Right lobe of liver (tissue), 6 donors: ENCODE measurements at places on chromosomes 1 and 21. TPM values are rescaled to one million over a fixed set of nuclear protein-coding genes. Genes with fewer than 3 reads are reported as not detected.

DNA sequence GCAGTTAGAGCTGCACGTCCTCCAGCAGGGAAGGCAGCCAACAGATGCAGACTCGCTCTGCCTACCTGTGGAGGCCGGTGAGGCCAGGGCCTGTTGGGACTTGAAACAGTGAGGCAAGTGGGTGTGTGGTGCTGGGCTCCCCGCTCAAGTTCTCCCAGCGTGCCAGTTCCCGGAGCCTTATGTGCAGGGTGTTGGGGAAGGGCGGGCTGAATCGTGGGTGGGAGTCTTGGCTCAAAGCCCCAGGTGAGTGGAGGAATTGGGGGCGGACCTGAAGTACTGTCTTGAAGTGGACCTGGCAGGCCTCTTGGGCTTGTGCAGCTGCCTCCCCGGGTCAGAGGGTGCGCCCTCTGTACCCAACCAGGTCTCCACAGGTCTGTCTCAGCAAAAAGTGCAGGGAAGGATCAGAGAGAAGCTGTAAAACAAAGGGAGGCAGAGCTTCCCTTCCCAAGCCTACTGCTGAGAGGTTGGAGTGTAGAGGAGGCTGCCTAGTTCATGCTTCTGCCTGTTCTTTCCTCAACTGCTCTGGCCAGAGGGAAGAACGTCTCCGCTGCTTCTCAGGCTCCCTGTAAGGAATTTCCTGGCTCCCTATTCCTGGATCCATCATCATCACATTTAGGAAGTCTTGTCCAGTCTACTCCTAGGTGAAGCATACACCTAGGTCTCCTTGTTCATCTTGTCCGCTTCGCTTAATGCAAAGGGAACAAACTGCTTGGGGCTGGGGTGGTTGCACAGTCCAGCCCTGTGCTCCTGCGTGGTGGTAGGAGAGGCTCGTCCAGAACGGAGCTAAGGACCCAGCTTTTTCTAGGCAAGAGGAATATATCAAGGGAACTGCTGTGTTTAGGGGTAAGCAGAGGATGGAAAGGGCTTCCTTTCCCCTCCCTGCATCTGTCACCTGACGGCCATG, 14.9 kb downstream of the UTP11 start:
- DNase-seq, result no peak
- no peak overlapping the region for H3K27ac ChIP-seq
- no peaks in the 10 kb centered on the region for H3K27me3 ChIP-seq
- no peaks in the 10 kb centered on the region for H3K4me1 ChIP-seq

DNA sequence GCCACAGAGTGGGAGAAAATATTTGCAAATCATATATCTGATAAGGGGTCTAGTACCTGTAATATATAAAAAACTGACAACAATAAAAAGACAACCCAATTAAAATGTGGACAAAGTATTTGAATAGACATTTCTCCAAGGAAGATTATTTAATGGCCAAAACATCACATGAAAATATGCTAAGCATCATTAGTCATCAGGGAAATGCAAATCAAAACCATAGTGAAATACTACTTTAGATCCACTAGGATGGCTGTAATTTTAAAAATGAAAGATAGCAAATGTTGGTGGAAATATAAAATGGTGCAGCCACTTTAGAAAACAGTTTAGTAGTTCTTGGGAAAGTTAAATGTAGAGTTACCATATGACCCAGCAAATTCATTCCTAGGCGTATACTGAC, 118.7 kb upstream of the KIF26B start:
- H3K4me1 ChIP-seq, result no peaks in the 10 kb centered on the region
- H3K27me3 ChIP-seq, result no peaks in the 10 kb centered on the region
- no peak overlapping the region for H3K27ac ChIP-seq
- DNase-seq, result no peak
- H3K36me3 ChIP-seq, result no peaks in the 10 kb centered on the region

- H3K27ac ChIP-seq, result no peak within 1 kb of the TSS
- H3K36me3 ChIP-seq, result no peaks in the 10 kb centered on the region
- no peaks in the 10 kb centered on the region for H3K4me1 ChIP-seq
- DNase-seq, result peak; percentile 85
- no peaks in the 10 kb centered on the region for H3K27me3 ChIP-seq
These were observed at the start of gene HPCAL4 for GRCh38 chr1:39691383-39692151. TSS of gene HPCAL4 (minus strand) at chr1:39691433. CDS start at chr1:39684603, 6,830 bp downstream.

DNA sequence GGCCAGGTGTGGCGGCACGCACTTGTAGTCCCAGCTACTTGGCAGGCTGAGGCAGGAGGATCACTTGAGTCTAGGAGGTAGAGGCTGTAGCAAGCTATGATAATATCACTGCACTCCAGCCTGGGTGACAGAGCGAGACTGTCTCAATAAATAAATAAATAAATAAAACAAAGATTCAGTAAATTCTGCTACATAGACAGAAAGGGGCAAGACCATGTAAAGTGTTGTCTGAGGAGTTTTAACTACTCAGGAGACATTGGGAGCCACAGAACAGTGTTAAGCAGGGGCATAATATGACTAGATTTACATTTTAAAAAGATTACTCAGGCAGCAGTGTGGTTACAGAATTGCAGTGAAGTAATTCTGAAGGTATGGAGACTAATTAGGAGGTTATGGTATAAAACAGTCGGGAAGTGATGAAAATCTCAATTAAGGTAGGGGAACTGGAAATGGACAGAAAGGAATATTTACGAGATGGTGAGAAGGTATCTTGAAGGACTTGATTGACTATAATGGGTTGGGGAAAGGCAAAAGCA, 94.7 kb downstream of the ATP1B1 start:
- H3K4me3 ChIP-seq, result no peak overlapping the region
- no peaks in the 10 kb centered on the region for H3K36me3 ChIP-seq
- no peak overlapping the region for H3K27ac ChIP-seq
- no peaks in the 10 kb centered on the region for H3K27me3 ChIP-seq
- DNase-seq, result no peak

DNA sequence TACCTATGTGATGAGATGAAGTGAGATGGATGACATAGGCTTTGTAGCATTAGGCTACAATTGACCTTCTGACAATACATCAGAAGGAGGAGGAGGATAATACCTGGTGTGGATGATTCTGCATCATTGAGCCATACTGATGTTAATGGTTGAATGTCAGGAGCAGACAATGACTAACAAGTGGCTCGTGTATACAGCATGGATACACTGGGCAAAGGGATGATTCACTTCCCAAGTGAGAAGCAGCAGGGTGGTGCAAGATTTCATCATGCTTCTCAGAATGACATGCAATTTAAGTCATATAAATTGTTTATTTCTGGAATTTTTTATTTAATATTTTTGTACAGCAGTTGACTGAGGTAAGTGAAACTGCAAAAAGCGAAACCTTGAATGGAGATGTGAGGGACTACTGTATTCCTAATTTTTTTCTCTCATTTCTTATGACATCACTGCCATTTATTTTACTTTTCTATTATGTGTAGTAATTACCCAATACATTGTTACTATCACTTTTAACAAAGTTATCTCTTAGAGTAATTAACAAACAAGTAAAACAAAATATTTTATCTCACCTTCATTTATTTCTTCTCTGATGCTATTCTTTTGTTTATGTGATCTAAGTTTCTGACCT, 34.4 kb upstream of the COP1 start:
- H3K4me3 ChIP-seq, result no peak overlapping the region
- no peaks in the 10 kb centered on the region for H3K36me3 ChIP-seq
- no peak overlapping the region for H3K27ac ChIP-seq
- no peaks in the 10 kb centered on the region for H3K27me3 ChIP-seq

DNA sequence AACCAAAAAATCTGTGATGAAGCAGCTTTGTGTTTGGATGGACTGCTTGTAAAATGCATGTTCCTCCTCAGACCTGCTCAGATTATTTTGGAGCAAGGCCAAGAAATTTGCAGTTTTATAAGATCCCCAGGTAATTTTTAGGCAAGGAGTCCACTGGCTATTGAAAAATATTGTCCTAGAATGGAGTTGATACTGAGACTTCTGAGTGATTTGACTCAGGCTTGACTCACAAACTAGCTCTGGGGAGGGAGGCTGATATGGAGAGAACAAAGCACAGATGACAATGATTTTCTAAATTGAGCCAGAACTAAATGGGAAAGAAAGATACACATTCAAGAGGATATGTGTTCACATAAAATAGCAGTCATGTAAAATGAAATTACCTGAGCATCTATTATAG, 36.7 kb downstream of the AGL start:
- no peaks in the 10 kb centered on the region for H3K4me1 ChIP-seq
- H3K36me3 ChIP-seq, result peaks cover 51% of the 10 kb centered on the region
- no peak overlapping the region for H3K4me3 ChIP-seq
- H3K27ac ChIP-seq, result no peak overlapping the region
- H3K27me3 ChIP-seq, result no peaks in the 10 kb centered on the region

DNA sequence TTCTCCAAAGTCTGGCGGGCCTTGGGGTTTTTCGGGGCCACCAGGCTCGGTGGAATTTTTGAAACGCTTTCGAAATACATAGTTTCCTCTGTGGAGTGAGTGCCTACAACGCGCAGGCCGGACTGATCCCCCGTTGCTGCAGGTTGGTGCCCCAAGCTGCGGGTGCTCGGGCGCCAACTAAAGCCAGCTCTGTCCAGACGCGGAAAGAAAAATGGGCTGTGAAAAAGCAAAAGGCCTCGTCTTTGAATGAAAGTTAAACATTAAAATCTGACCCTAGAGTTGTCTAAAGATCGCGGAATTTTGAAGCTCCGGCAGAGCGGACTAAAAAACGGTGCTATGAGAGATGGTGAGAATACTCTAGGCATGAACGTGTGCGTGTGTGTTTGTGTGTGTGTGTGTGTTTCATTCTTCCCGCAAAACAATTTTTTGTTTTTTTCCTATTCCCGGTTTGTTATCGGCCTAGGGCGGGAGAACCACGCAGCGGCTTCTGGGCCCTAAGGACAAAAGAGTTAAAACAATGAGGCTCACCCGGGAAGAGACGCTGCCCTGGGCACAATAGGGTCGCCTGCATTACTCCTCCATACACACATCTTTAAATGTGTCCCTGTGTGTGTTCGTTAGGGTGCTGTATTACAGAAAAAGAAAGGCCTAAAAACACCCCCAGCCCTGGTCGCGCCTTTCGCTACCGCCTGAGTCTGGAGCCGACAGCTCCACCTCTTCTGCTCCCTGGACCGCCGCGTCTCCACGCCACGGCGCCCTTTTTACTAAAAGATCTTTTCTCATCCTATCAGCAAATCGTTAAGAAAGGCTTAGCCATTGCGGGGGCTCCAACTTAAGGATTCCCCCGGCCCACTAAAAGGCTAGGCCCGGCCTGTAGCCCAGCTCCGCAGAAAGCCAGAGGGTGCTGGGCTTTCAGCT, 3.2 kb downstream of the TBX15 start:
- H3K36me3 ChIP-seq, result no peaks in the 10 kb centered on the region
- DNase-seq, result no peak

DNA sequence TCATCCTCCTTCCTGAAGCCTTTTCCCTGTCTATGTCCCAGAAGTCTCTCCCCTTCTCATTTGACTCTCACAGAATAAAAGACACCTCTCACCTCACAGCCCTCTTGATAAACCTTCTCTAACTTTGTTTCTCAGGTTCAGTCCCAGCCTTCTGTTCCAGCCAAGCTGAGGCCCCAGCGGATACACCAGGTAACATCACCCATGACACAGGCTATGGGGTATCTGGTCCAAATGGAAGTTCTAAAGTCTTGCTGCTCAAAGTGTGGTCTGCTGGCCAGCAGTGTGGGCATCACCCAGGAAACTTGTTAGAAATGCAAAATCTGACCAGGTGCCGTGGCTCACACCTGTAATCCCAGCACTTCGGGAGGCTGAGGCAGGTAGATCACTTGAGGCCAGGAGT, 23.2 kb downstream of the LY9 start:
- no peak overlapping the region for H3K4me3 ChIP-seq
- H3K36me3 ChIP-seq, result no peaks in the 10 kb centered on the region
- H3K27me3 ChIP-seq, result no peaks in the 10 kb centered on the region
- H3K4me1 ChIP-seq, result no peaks in the 10 kb centered on the region
- no peak for DNase-seq

- no peaks in the 10 kb centered on the region for H3K27me3 ChIP-seq
- H3K4me3 ChIP-seq, result peak overlapping the region; percentile 99
- no peaks in the 10 kb centered on the region for H3K4me1 ChIP-seq
These were observed 662 bp downstream of the SCAF4 start for GRCh38 chr21:31731056-31731856.

GRCh38 chr1:56553046-56553445, 26.3 kb downstream of the PLPP3 start:
- no peaks in the 10 kb centered on the region for H3K4me1 ChIP-seq
- H3K36me3 ChIP-seq, result no peaks in the 10 kb centered on the region
- H3K4me3 ChIP-seq, result no peak overlapping the region
- H3K27me3 ChIP-seq, result no peaks in the 10 kb centered on the region

DNA sequence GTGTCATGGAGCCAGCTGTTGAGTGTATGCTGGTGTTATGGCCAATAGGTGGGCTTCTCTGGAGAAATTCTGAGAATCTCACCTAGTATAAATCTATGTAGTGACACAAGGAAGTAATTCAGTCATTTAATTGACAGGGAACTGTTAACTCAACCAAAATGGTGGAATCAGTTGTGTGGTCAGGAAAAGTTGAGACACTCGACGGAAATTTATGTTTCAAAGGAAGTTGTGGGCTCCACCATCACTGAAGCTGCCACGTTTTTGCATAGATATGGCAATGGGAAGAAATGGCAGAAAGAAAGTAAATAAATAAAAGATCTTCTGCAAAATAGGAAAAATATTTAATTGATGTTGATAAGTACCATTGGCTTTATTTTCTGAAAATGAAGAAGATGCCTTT, 84.5 kb downstream of the ATP6V1G3 start:
- no peaks in the 10 kb centered on the region for H3K36me3 ChIP-seq
- no peaks in the 10 kb centered on the region for H3K4me1 ChIP-seq
- H3K4me3 ChIP-seq, result no peak overlapping the region
- H3K27me3 ChIP-seq, result no peaks in the 10 kb centered on the region
- H3K27ac ChIP-seq, result no peak overlapping the region

GRCh38 chr1:229948438-229948837, 118.6 kb upstream of the GALNT2 start:
- no peaks in the 10 kb centered on the region for H3K4me1 ChIP-seq
- DNase-seq, result no peak
- H3K27me3 ChIP-seq, result no peaks in the 10 kb centered on the region
- no peak overlapping the region for H3K27ac ChIP-seq
- no peaks in the 10 kb centered on the region for H3K36me3 ChIP-seq
- no peak overlapping the region for H3K4me3 ChIP-seq

DNA sequence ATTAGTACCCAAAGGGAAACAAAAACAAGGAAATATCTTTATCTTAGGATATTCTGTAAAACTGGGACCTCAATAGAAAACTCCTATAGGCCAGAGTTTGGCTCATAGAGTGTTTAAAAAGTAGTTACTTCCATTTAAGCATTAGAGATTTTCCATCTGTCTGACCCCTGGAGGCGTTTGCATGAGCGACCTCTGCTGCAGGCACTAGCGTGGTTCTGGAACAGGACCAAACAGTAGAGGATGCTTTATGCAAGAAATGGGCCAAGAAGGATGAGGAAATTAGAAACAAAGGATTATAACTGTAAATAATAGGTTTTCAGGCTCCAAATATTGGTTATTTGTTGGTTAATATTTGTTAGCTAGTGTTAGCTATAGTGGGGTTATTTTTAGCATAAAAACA, 5.7 kb downstream of the ZBTB40 start:
- H3K27ac ChIP-seq, result no peak overlapping the region
- no peak for DNase-seq
- peaks cover 10% of the 10 kb centered on the region for H3K4me1 ChIP-seq
- H3K36me3 ChIP-seq, result no peaks in the 10 kb centered on the region
- H3K27me3 ChIP-seq, result no peaks in the 10 kb centered on the region
- no peak overlapping the region for H3K4me3 ChIP-seq

KRTAP19-2 gene
- not detected for total RNA-seq

SPRR5 gene
- not detected for total RNA-seq

TMEM269 gene
- not detected for total RNA-seq

CD101 gene
- total RNA-seq, result 1.9 TPM

ATPAF1 gene
- total RNA-seq, result 40.3 TPM

UBXN10 gene
- 0.39 TPM for total RNA-seq

KIF21B gene
- total RNA-seq, result 3.5 TPM

IRF6 gene
- 28.5 TPM for total RNA-seq
